ENCODE measurements at places on chromosomes 12 and 14.

DNA sequence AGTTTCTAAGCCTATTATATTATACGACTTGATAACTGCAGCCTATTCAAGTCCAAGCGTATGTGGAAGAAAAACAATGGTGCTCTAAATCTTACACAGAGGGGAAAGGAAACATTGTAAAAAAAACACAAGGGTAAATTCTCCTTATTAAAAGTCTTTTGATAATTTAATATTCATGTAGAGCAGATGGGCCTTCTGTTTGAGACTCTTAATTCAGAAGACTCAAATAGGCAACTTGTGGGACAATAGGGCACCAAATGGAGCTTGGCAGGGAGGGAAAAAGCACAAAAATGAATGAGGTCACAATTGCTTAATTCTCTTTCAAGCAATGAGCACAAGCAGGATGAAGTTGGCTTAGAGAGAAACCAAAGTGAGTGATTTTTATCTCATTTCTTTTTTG, 159.4 kb downstream of the NELL2 start:
- no peak for DNase-seq

GRCh38 chr12:46585854-46586621, 213.5 kb upstream of the SLC38A2 start:
- peak; percentile 90 for DNase-seq

DNA sequence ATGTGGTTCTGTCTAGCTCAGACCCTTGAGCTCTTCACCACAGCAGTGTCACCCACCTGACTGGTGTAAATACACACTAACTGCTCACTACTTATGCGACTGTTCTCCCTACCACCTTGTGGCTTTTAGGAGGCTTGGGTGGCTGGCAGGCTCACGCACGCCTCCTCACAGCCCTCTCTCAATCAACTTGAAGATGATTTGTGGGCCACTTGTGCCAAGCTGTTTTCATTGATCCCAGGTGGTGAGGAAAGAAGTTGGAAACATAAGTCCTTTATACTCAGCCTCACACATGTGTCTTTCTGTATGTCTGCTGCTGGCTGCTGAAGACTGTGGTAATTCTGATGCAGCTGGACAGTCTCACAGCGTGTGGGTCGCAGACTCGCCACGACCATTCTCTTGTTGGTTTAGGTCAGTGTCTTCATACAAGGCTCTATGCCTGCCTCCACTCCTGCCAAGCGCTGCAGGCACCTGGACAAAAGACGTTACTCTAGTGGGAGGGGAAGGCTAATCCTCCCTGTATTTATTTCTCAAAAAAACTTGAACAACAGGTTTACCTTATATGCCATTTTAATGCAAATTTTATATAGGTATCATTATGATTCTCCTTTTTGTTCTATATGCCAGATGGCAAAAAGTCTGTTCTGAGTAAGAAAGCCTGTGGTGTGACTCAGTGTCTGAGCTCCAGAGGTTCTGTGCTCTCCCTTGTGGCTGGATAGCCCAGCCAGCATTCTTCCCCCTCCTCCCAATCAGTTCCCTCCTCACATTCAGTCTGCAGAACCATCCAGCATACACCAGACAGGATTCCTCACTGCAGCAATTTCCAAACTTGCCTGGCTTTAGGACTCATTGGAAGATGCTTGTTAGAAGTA, 115.6 kb downstream of the DIP2B start:
- DNase-seq = peak; percentile 90

DNA sequence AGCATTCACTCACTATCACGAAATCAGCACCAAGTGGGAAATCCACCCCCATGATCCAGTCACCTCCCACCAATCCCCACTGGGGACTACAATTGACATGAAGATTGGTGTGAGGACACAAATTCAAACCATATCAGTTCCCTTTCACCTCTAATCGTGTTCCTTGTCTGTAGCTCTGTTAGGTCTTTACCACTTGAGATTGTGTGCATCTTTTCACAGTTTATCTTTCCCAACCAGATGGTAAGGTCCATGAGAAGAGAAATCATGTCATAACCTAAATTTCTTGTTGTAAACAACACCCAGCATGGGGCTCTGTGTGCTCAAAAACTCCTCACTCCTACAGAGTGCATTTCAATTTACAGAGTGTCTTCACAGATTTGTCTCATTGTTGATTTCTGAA, 27.1 kb upstream of the PCED1B start:
- no peak for DNase-seq

GRCh38 chr12:132422040-132422380, 67.9 kb upstream of the FBRSL1 start:
- DNase-seq = no peak

DNA sequence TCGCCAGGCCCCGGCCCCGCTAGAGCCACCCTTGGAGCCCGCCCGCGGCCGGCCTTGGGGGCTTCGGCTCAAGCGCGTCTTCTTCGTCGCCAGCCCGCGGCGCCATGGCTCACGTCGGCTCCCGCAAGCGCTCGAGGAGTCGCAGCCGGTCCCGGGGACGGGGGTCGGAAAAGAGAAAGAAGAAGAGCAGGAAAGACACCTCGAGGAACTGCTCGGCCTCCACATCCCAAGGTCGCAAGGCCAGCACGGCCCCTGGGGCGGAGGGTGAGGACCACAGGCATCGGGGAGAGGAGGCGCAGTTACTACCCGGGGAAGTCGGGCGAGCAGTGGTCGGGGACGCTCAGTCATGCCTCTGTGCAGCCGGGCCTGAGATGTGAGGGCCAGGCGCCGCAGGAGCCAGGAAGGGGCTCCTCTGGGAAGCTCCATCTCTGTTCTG, 573 bp downstream of the ARL6IP4 start:
- DNase-seq = no peak

GRCh38 chr12:53287741-53288216, 7.6 kb upstream of the PFDN5 start:
- peak; percentile 59 for DNase-seq

- no peak for DNase-seq
These were observed 227.5 kb upstream of the LMO3 start for GRCh38 chr12:16833376-16834015.

DNA sequence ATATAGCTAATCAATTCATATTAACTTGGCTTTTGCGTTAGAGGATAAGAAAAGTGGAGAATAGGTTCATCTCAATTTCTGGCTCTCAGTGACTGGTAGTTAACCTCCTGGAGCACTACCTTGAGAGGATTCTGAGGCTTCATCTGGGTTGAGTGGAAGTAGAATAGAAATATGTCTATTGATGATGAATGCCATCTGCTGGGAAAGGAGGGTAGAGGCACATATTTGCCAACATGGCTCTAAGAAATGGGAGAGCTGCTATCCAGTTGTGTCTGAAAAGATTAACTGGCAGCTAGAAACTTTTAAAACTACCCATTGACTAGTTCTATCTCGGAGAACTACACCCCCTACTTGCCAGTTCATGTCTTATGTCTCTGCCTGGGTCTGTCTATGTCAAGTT, 530.1 kb downstream of the NRXN3 start:
- DNase-seq = no peak

- no peak for DNase-seq
These were observed 9.1 kb upstream of the TBX5 start for GRCh38 chr12:114414866-114415524.

DNA sequence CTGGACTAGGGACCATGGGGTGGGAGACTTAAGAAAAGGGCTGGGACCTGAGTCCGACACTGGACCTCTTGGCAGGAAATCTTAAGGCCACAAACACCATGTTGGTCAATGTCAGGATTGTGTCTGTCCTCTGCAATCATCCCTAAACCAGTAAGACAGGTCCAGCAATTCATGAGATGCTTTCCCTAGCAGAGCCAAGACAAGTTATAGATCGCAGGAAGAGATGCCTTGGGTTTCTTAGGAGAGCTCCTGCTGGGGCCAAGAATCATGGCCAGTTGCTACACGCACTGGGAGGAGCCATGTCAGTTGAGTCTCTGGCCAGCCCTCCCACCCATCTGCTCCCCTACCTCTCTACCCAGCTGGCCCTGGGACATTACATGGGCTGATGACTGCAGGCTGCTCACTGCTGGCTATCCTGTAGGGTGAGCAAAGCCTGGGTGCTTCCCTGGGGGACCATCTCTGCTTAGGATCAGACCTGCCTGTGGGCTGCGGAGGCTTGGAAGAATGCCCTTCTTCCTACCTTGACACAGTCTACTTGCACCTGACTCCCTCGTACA, 14.2 kb downstream of the PLEKHH1 start:
- DNase-seq = no peak

DNA sequence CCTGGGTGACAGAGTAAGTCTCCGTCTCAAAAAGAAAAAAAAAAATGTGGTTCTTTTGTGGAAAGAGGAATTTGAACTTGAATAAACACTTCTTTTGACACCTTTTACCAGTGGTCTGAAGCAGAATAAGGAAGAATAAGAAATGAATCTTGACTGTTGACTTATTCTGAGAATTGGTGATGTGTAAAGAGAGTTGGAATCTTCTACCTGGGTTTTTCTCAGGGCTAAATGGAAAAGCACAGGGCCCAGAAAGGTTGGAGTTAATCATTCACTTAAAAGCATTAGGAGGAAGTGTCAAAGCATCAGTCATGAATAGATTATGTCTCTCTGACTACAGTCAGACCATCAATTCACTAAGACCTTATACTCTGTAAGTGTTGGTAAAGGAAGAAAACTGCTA, 13.9 kb downstream of the PNMA1 start:
- DNase-seq = no peak

DNA sequence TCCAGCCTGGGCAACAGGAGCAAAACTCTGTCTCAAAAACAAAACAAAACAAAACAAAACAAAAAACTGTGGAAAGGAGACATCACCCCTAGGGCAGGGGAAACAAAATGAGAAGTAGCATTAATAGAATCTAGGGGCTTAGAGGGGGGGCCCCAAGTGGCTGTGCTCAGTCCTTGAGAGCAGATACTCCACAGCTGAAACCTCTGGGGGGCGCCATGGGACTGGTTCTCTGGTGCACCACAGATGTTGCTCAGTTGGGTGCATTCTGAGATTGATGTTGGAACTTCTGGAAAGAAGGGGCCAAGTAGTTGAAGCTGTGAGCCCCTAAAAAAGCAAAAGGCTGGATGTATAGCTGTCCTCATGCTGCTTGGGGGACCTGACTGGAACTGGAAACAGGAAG, 11.8 kb upstream of the SYNE2 start:
- DNase-seq = no peak

- no peak for DNase-seq
These were observed 67.0 kb upstream of the IFNG-AS1 start for GRCh38 chr12:67922245-67922644.

- no peak for DNase-seq
These were observed 197.5 kb downstream of the STXBP6 start for GRCh38 chr14:24852312-24853060.

DNA sequence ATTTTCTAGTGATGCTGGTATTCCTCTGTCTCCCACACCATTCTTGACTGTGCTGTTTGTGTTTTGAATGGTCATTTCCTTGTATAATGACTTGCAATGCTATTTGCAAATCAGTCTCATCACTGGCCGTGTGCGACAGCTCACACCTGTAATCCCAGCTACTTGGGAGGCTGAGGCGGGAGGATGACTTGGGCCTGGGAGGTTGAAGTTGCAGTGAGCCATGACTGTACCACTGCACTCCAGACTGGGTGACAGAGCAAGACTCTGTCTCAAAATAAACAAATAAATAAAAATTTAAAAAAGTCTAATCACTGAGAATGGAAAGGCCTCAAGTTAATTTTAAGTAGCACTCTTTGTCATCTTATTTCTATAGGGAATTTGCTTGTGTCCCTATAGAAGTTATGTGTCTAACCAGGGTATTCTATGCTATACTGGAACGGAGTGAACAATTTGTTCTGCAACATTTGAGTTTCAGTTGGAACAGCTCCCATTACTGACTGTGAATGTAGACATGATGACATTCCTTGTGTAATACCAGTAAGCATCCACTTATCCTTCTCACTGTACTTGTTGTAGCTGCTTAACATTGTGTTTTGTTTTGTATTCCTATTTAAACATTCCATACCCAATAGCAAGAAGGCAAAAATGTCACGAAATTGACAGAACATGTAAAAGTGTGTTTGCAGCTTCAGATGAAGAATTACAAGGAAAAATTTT, 126.3 kb downstream of the MGST1 start:
- peak; percentile 80 for DNase-seq

DNA sequence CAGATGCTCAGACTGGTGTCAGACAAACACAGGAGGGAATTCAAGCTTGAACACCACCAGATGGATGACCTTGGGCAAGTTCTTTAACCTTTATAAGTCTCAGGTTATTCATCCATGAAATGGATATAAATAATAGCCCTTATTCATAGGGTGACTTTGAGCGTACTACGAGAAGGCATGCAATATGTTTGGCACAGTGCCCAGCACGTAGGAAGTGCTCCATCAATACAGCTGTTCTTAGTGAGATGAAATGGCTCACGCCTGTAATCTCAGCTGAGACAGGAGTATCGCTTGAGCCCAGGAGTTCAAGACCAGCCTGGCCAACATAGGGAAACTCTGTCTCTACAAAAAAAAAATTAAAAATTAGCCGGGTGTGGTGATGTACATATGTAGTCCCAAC, 84.8 kb upstream of the FICD start:
- no peak for DNase-seq

DNA sequence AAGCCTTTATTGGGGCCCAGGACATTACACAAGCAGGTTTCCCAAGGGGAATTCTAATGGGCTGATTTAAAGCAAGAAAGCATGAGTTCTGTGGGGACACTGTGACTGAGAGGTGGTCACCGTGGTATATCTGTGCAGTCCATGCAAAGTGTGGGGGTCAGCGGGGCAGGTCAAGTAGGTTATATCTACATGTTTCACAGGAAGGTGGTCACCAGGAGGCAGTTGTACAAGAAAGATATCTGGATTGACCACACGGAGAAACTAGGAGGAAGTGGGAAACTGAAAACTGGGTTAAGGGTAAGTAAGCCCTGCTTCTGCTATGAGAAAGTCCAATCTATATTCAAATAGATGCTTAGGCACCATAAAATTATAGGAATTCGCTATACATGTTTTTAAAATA, 77.8 kb upstream of the CNOT2 start:
- no peak for DNase-seq

GRCh38 chr12:64781280-64782190, 22.3 kb upstream of the GNS start:
- DNase-seq = no peak

- no peak for DNase-seq
These were observed 216.3 kb upstream of the ATXN7L3B start for GRCh38 chr12:74321381-74321780.

GRCh38 chr14:37583358-37584210, 11.5 kb downstream of the FOXA1 start:
- no peak for DNase-seq

GRCh38 chr14:86766469-86766868, 1226.5 kb downstream of the GALC start:
- DNase-seq = no peak

DNA sequence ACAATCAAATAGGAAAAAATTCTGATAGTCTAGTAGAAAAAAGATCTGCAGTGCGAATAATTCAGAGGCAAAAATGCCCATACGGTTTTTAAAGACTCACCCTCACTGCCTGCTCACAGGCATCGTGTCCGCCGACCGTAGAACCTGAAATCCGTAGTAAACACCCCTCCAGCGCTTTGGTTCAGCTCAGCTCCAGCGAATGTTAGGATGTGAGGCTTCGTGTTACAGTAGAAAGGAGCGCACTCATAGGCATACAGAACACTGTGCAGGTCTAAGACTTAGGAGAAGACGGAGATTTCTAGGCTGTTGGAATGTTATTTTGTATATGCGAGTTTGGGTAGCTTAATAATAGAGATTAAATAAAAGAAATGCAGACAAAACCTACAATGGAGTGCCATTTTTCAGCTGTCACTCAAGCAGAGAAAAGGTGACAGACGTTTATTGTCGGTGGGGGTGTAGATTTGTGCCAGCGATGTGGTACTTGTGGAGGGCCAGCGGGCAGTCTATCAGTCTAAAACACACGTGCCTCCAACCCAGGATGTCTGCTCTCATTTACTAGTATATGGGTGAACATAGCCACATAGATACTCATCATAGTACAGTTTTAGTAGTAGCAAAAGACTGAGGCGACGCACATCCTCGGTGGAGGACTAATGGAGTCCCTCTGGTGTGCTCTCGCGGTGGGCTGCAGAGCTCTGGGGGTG, 25.7 kb downstream of the SFSWAP start:
- no peak for DNase-seq

All from bronchial epithelial cell (primary cell).